ENCODE measurements at places on chromosomes 3 and 15.

DNA sequence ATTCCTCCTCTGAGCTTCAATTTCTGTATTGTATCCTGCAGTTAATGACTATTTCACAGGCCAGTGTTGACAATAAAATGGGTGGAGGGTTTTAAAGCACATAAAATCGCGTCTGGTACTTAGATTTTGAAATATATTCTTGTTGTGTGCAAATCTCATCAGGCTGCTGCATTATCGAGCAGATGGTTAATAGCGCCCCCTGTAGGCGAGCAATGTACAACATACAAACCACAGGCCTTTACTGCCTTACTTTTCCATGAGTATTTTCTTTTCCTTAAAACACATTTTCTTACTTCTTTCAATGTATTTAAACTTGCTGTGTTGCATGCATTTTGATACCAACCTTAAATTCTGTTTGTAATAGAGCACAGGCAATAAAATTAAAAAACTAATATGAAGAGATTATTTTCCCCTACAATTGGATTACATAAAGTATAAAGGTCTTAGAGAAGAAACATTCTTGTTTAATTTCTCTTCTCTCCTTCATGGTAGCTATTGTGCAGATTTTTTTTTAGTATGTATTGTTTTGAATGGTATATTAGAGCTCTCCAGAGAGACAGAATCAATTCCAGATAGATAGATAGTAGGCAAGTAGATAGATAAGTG lies 608.4 kb downstream of the CADM2 start:
- no peak for DNase-seq

DNA sequence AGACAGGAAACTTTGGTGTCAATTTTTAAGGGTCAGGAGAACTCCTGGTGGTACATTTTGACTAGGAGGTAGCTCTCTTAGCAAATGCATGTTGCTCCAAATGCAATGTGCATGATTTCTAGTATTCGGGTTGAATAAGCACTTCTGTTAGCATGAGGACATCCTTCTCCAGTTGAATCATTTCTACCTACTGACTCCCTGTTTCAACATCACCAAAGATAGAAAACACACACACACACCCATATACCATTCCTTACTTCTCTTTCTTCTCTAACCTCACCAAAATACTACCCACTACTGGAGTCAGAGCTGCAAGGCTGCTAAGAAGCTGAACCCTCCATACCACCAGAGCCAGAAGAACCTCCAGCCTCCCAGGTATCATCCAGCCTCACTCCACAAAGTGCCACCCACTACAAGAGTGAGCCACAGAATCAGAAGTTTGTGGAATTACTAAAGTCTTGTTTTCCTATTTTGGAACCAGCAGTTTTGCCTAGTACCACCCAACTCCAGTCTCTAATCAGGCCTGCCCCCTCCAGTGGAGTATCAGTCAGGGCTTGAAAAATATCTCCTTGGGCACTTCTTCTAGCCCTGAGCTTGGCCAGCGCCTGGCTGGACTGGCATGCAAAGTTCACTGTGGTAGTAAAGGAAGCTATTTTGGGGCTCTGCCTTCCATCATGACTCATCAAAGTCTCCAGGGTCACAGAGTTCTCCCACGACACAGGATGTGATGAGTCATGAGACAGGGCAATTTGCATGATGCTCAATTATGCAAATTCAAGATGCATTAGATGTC lies 110.3 kb downstream of the CYP19A1 start:
- peak; percentile 36 for DNase-seq

DNA sequence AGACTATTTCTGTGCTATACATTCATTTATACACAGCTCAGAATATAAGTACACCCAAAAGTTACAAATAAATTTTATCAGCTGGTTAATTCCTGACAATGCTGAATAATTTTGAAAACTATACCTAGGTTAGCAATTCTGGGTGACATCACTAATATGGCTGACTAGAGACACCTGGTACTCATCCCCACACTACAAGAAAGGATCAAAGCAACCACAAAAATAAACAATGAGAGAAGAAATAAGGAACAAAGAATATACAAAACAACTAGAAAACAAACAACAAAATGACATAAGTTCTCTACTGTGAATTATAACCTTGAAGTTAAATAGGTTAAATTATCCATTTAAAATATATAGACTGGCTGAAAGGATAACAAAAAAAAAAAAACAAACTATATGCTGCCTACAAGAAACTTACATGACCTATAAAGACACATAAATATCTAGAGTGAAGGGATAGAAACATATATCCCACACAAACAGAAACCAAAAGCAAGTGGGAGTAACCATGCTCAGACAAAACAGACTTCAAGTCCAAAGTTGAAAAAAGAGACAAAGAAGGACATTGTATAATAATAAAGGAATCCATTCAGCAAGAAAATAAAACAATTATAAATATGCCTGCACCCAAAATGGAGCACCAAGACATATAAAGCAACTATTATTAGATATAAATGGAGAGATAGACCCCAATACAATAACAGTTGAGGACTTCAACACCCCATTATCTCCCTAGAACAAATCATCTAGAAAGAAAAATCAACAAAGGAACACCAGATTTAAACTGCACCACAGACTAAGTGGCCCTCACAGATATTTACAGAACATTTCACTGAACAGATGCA lies 57.8 kb downstream of the IMPG2 start:
- DNase-seq: no peak

DNA sequence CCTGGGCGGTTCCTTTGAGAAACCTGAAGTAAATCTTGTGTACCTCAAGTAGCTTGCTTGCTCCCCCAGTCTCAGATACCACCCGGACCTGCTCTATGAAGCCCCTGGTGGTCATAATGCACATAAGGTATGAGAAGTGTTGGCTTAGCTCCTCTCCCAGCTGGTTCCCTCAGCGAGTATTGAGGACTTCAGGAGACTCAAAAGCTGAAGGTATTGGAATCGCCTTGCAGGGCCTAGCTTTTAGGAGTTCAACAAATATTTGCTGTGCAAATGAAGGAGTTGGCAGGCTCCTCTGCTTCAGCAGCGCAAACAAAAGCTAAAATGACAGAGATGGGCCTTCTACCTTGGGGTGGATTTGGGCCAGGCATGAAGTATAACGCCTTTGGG lies 1.7 kb downstream of the CMTM8 start:
- peak; percentile 35 for DNase-seq

- peak; percentile 30 for DNase-seq
These were observed 41.0 kb downstream of the ABHD2 start for GRCh38 chr15:89129123-89129815.

DNA sequence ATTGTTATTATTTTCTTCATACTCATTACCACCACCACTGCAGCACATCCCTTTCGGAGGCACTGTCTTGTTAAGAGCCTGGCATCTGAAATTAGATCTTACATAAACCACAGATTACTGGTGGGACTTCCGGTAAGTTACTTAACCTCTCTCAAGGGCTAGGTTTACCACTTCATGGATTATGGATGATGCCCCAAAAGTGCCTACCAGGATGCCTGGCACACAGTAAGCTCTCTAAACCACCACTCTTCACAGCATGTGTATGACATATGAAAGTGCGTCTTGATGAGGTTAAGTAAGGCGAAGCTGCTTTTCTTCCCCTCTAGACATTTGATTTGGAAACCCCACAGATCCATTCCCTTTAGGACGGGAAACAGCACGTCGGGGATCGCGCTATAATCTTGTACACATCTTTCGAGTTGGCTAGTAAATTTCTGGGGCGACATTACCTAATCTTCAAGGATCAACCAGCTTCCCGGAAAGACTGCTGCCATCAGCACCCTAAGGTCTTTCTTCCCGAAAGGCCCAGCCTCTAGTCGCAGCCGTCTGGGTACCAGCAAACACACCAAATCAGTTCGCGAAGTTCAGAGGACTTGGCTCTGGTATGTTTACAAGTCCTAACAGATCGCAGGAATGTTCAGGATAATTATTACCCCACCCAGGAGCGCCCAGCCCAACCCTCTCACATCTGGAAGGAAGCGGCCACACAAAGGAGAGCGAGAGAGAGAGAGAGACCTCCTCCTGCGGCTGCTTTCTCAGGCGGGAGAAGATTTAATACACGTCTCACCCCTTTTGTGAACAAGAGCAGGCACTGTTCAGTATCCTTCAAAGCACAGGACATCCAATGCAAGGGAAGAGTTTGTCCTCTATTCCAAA lies 155.1 kb upstream of the FRMD4B start:
- no peak for DNase-seq

DNA sequence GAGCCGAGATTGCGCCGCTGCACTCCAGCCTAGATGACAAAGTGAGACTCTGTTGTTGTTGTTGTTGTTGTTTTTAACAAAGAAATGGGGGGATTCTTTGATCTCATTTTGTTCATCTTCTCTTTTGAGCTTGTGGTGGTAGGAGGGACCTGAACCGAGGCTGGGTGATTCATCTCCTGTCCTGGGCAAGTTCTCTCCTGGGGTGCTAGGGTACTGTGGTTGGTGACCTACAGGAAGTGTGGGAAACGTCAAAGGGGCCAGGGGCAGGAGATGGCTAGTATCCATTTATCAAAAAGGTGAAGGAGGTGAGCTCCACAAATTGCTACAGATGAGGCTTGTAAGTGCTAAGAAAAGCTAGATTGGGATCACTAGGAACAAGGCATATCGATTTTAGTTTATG lies 14.3 kb downstream of the PPCDC start:
- no peak for DNase-seq

GRCh38 chr15:58476525-58477162 lies 44.9 kb downstream of the LIPC start:
- no peak for DNase-seq

- no peak for DNase-seq
These were observed 53.5 kb downstream of the PLXNA1 start for GRCh38 chr3:127036209-127037020.

- no peak for DNase-seq
These were observed 2.7 kb downstream of the RNF13 start for GRCh38 chr3:149815728-149816127.

GRCh38 chr15:39593656-39594445 lies 13.0 kb downstream of the THBS1 start:
- no peak for DNase-seq

- no peak for DNase-seq
These were observed 289 bp upstream of the TFDP2 start for GRCh38 chr3:142149673-142149992.

DNA sequence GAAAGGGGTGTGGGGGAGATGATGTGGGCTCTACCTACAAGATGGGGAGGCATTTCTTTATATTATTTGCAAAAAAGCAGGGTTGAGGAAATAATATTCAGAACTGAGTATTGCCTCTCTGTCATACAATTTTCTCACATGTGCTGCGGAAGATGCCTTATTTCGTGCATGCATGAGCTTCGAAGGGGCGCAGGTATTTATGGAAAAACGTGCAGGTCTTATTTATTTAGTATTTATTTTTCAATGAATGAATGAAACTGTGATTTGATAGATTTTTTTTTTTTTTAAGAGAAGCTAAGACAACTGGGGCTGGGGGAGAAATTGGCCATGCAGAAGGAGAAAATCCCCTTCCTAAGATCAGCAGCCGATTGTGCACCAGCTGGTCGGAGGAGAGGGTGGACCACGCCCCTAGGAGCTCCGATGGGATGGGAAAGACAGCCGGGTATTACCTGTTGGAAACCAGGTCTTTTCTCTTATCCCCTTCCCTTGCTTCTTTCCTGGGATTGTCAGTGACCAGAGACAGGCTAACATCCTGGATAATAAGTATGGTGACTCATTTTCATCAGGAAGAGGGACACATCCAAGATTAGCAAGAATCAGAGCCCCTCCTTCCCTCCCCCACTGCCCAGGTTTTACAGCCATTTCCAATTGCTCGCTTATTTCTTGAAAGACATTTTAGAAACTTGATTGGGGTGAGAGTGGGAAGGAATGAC lies 875 bp downstream of the GAP43 start:
- no peak for DNase-seq

GRCh38 chr3:78322780-78323179 lies 1282.9 kb downstream of the ROBO2 start:
- no peak for DNase-seq

- DNase-seq: no peak
These were observed 36.9 kb upstream of the TF start for GRCh38 chr3:133709139-133709750.

DNA sequence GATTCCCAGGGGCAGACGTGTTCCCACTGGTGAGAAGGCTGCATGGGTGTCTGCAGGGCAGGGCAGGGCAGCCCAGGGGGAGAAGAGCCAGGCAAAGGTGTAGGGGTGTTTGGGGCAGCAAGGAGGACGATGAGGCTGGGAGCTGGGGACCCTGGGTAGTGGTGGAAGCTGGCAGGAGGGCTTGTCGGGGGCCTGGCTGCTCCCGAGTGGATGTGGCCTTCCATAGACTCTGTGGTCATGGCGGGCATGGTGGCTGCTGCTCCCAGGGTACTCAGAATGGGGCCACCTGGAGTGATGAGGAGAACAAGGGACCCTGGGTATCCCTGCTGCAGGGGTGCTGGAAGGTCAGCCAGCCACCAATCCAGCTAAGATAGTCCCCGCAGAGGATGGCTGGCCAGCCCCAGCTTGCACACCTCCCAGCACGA lies 107.5 kb downstream of the WNT7A start:
- no peak for DNase-seq

DNA sequence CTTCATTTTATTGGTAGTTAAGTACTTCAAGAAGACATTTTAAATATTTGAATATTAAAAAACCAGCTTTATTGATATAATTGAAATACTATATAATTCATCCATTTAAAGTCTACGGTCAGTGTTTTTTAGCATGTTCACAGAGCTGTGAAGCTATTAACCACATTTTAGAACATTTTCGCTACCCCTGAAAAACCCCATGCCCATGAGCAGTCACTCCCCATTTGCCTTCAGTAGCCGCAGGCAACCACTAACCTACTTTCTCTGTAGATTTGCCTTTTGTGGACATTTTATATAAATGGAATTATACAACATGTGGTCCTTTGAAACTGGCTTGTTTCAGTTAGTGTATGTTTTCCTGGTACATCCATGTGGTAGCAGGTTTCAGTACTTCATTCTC lies 55.7 kb downstream of the GPR171 start:
- DNase-seq: no peak

GRCh38 chr3:113174304-113174703 lies 37.1 kb upstream of the BOC start:
- no peak for DNase-seq

- no peak for DNase-seq
These were observed 1.0 kb downstream of the RASSF1 start for GRCh38 chr3:50339485-50340146.

- DNase-seq: no peak
These were observed 16.1 kb downstream of the SPTBN5 start for GRCh38 chr15:41877631-41878354.

DNA sequence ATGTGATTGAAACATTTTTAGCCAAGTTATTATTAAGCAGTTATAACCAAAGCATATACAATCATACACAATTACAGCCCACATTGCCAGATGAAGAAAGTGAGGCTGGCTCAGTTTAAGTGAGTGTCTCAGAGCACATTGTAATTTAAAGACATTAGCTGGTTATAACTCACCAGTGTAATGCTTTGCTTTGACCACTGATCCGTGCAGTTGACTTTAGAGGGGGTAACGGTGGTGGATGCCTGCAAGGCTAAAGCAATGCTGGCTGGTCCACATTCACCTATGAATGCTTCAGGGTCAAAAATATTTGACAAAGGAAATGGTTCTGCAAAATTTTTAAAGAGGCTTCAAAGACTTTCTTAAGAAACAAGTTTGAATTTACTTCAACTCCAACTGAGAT lies 1.2 kb downstream of the C3orf85 start:
- DNase-seq: no peak

- no peak for DNase-seq
These were observed at the start of gene NR1I2 for GRCh38 chr3:119781330-119782198. TSS of gene NR1I2 (plus strand) at chr3:119782101.

- DNase-seq: no peak
These were observed 260.5 kb downstream of the PYDC2 start for GRCh38 chr3:191721390-191721861.
